ENCODE measurements at places on chromosomes 1 and 21.

- DNase-seq, result no peak
Observed at GRCh38 chr1:30476911-30477459, 246.4 kb downstream of the MATN1 start.

DNA sequence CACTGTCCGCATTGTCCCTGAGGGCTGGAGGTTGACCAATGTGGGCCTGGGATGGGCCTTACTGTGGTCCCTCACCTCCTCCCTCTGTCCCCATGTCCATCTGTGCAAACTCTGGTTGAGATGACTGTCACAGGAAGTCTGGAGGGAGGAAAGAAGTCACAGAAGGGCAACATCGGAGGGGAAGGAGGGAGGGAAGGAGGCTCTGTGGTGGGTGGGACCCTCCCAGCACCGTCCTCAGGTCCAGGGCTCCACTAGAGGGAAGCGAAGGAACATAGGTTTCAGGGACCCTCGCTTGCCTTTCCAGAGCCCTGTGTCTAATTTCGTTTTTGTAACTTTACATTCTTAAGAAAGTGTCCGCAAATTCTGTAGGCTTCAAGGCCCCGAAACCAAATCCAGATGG, 111.3 kb upstream of the SLC44A3 start:
- no peak for DNase-seq

DNA sequence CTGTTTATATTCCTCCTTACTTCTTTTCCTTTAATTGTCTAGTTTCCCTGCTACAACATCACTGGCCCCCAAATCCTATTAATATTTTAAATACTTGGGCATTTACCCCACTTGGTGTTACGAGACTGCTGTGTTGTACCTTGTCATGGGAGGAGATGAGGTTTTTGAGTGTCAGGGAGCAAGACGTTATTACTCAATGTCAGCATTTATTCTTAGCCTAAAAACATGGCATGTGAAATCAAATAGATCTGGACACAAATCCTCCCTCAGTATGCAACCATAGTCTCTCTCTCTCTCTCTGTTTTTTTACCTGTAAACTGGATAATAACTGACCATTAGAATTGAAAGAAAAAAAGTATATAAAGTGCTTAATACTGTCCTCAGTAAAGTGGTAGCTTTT, 4.6 kb downstream of the LRRC8B start:
- DNase-seq, result no peak

- peak; percentile 89 for DNase-seq
Observed at GRCh38 chr1:31548907-31549808, 27.2 kb upstream of the TINAGL1 start.

DNA sequence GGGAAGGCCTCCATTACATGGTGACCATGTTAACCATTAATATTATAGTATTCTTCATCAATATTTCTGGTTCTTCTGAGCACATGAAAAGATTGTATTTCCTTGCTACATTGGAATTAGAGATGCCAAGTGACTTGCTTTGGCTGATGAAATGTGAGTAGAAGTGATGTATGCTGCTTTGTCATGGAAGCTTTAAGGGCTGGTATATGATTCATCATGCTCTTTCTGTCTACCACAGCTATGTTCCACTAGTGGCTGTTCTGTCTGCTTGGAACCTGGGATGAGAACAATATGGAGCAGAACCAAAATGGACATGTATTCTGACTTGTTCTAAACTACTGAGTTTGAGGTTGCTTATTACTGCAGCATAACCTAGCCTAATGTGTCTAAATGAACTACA, 163.3 kb downstream of the TM2D1 start:
- no peak for DNase-seq

GRCh38 chr1:77316966-77317365, 35.1 kb downstream of the AK5 start:
- DNase-seq, result no peak

DNA sequence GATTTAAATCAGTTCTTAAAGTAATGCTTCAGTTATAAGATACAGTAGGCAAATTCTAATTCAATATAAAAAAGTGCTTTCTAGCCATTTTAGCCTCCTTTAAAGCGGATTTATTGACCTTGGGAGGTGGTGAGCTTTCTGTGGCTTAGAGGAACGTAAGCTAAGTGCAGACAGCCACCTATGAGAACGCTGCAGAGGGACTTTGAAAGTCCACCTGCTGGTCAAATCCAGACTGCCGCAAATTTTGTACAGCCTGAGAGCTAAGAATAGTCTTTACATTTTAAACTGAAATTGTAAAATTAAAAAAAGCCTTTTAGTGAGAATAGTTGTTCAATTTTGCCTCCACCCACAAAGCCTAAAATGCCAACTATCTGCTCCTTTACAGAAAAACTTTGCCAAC, 67.0 kb upstream of the SSX2IP start:
- no peak for DNase-seq
